ENCODE measurements at places on chromosomes 3 and 15.

DNA sequence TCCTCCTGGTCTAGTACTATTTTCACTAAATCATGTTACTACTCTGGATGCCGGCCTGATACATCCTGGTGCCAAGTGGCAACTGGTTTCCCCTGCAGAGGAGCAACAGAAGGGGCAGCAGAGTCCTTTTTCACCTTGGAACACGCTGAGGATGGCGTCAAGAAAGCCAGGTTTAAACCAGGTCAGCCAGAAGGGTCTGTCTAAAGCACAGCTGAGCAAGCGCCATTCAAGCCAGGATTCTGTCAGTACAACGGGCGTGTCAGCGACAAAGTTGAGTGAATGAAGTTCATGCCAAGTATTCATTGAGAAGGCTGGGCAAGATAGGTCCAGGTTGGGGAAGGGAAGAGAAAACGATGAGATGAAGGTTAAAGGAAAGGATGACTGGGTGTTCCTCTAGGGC, 88.2 kb downstream of the FBN1 start:
- no peak overlapping the region for H3K4me3 ChIP-seq
- no peaks in the 10 kb centered on the region for H3K27me3 ChIP-seq
- no peak for ATAC-seq
- H3K36me3 ChIP-seq, result no peaks in the 10 kb centered on the region
- no peak overlapping the region for H3K27ac ChIP-seq

- H3K4me3 ChIP-seq, result no peak overlapping the region
- H3K27me3 ChIP-seq, result no peaks in the 10 kb centered on the region
- H3K36me3 ChIP-seq, result no peaks in the 10 kb centered on the region
- peak; percentile 62 for ATAC-seq
Measured at GRCh38 chr3:1421577-1421976, 328.8 kb downstream of the CNTN6 start.

- H3K36me3 ChIP-seq, result no peaks in the 10 kb centered on the region
- no peak for ATAC-seq
- H3K27ac ChIP-seq, result no peak overlapping the region
- no peak overlapping the region for H3K4me3 ChIP-seq
- no peaks in the 10 kb centered on the region for H3K4me1 ChIP-seq
Measured at GRCh38 chr3:120244834-120245225, 40.2 kb downstream of the GPR156 start.

DNA sequence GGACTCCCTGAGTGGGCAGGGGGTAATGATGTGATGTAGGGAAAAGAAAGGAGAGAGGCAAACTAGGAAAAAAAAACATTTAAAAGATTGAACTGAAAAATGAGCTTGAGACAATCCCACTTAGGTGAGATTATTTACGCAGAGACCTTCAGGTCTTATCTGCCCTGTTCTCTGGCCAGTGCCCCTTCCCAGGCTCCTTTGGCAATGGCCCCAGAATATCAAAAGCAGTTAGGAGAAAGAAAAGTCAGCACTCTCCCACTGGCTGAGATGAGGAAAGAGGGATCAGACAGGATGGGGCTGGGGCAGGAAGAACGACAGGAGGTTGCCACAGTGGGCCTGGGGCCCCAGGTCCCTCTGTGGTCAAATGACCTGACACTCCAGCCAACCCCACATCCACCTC, 105.4 kb downstream of the MEGF11 start:
- H3K27ac ChIP-seq, result no peak overlapping the region
- no peak for ATAC-seq
- H3K36me3 ChIP-seq, result no peaks in the 10 kb centered on the region
- H3K4me3 ChIP-seq, result no peak overlapping the region
- peaks cover 58% of the 10 kb centered on the region for H3K27me3 ChIP-seq

All from stimulated activated memory B cell treated with anti-CD40 and anti-IgM and Interleukin-4, amounts not matched to agents 10 μg/mL and 1 μg/mL and 100 μg/mL, for 72 hours (primary cell).